ENCODE measurements at places on chromosomes 2 and 18.

DNA sequence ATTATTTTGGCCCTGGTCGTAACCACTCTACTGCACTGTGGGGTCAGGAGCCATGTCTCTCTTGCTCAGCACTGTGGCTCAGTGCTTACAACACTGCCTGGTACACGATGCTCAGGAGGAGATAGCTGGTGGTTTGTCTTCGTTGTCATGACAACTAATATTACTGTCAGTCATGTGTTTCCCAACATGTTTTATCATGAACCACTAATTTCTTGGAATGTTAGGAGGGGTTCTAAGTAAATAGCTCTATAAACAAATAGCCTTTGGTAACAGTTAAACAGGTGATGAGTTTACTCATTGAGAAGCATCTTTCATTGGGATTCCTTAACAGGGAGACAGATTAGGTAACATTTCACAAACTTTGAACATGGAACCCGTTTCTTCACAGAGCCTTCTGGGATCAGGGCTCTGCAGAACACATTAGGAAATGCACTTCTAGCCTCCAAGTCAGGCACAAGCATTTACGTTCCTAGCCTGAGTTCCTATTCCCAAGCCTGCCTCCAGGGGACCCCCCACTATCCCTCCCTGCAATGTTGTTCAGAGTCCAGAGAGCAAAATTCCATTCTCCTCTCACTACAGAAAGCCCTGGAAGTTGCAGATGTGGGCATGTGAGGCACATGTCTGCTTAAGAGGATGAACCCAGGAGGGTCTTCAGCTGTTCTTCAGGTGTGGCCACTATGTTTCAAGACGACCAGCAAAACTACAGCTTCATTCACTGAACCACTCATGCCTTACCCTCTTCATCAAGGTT is 6.4 kb upstream of the RBM44 start:
- no peak for DNase-seq

DNA sequence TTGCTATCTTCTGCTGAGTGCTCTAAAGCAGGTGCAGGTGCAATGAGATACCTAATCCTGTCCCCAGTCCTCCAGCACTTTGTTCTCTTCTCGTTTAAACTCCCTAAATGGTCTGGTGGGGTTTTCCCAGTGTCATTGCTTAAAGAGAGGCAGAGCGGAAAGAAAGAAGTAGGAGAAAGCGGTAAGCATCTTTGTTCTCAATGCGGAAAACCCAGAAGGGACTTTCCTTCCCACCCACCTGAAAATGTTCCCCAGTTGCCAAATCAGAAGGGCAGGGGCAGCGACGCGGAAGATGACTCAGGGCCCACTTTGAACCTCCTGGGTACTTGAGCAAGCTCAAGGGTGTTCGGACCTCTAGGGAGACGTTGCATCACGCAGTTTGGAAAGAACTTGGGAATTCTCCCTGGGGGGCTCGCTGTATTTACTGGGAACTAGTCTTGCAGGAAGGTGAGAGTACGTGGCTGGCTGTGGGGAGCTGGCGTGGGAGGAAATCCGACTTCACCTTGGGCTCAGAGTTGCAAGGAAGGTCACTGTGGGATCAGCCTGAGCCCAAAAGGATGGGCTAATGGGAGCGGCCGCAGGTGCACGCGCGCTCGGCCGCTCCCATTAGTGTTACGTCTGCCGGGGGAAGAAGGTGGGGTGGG is 589 bp upstream of the SGPP2 start:
- DNase-seq, result no peak

DNA sequence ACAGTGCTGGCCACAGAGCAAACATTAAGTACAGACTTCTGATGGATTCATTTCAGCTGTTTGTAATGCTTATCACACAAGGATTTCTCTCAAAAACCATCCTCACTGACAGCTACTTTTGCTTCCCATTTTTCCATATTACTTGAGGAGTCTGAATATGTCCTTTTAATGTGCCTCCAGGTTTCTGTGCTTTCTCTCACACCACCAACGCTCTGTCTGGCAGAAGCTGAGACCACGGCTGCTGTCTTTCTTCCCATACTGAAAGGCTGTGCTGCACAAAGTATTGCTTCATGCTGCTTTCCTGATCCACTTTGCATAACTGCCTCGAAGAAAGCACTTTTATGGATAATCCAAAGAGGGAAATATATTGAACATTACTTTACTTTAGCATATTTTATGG is 312.1 kb upstream of the ZEB2 start:
- no peak for DNase-seq

DNA sequence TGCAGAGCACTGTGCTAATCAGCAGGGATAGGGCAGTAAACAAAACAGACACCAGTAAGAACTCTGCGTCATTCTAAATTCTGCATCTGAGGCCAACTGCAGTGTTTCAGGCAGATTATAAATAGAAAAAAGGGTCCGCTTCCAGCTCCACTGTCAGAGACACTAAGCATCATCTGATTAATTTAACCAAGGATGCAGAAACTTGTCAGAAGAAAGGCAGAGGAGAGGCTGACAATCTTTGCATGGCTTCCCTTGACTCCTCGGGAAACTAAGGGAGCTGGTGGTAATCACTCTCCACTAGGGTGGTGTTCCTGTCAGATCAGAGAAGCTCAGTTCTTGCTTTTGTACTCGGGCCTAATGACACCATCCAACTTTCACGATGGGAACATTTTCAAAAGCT is 123.5 kb downstream of the DNAH6 start:
- no peak for DNase-seq

DNA sequence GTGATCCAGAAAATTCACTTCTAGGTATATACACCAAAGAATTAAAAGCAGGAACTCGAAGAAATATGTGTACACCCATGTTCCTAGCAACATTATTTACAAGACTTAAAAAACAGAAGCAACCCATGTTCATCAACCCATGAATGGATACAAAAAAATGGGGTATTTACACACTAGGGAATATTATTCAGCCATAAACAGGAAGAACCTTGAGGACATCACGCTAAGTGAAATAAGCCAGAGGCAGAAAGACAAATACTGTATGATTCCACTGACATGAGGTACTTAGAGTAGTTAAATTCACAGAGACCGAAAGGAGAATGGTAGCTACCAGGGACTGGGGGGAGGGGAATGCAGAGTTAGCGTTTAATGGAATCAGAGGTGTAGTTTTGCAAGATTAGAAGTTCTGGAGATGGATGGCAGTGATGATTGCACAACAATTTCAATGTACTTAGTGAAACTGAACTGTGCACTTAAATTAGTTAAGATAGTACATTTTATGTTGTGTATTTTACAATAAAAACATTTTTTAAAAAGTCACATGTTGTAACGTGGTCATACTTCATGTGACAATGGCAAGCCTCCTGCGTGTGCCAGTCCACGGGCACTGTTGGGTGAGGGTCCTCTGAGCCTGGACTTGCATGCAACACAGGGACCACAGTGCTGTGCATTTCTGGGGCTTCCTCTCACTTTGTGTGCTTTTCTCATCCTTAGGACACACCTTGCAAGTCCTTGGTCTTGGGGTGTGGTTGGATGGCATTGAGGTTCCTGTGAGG is 206.1 kb upstream of the HDAC4 start:
- DNase-seq, result no peak

- no peak for DNase-seq
Measured at GRCh38 chr2:47264143-47264542, 109.0 kb upstream of the STPG4 start.

DNA sequence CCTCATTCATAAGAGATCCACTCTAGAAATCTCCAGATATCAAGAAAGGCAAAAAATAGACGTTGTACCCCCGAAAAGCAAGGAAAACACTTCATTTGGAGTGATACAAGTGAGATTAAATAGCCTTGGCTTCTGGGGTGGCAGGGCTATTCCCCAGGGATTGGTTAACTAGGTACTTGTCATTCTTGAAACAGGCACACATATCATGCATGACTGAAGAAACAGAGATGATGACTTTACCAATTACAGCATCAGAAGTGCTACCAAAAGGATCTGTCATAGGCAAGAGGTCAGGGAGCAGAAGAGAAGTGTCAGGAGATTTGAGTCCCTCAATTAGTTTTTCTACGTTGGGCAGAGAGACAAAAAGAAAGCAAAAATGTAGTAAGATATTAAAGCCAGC is 45.2 kb upstream of the NFU1 start:
- no peak for DNase-seq

DNA sequence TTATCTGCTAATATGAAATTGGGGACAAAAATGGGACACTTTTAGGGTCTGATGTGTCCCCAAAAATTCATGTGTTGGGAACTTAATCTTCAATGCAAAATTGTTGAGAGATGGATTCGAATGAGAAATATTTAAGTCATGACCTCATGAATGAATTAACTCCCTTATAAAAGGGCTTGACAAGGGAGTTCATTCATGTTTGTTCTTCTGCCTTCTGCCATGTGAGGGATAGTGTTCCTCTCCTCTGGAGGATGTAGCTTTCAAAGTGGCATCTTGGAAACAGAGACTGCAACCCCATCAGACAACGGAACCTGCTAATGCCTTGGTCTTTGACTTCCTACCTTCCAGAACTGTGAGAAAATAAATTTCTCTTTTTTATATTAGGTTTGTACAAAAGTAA is 89.2 kb upstream of the LINC00305 start:
- DNase-seq, result no peak

GRCh38 chr18:48142994-48143393 is 212.5 kb upstream of the SMAD2 start:
- no peak for DNase-seq

DNA sequence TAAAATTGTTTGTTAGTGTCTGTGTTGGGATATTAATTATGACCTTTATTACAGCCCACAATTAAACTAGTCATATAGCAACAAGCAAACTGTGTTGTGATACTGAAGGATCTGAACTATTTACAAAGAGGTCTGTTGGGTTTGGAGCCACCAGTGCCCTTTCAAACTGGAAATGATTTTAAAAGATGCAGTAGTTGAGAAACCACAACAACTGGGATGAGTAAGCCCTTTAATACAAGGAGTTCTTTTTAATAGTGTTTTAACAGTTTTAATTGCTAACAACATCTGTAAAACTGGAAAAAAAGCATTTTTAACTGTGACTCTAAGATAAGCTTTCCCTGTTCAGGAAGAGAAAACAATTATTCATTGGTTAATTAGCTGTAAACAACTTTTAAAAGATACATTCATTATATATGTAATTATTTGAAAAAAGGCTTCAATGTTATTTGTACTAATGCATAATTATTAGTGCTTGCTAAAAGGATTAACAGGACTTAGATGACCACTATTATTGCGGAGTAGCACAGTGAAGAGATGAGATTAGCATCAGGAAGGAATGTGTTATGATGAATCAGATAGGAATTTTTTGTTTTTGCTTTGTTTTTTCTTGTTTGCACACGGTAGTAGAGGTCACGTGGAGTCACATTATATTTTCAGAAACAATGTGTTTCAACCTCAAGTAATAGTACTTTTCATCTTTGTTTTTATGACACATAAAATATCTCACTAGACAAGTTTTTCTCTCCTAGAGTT is 392.7 kb upstream of the FANCL start:
- no peak for DNase-seq

- no peak for DNase-seq
Measured at GRCh38 chr2:47315475-47315874, 87.5 kb upstream of the MSH2 start.

- DNase-seq, result no peak
Measured at GRCh38 chr2:178819992-178820391, 12.8 kb upstream of the TTN start.

- DNase-seq, result no peak
Measured at GRCh38 chr2:96737251-96737650, 2.6 kb downstream of the LMAN2L start.

DNA sequence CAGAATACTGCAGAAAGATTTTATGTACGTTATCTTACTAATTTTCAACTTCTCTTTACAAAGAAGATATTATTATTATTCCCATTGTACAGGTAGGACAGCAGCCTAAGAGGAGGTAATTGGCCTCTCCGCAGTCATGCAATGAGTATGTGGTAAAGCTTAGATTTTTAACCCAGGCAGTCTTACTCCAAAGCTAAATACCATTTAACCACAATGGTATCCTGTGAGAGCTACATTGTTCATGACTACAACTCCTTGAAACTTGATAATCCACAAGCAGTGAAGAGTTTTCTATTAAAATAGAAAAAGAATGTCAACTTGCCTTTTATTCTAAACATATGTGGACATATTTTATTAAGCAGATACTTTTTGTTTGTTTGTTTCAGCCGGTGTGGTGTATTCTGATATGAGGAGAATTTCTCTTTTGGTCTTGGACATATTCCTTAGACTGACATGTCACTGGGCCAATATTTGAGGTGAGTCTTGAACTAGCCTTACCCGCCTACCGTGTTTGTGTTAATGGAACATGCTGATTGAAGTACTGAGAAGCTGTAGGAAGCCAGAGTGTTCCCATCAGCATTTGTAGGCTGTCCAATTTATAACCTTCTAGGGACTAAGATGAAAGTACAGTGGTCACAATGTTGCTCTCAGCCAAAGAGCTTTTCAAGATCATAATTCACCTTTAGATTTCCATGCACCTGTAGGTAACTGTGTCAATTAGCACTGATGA is 293.9 kb upstream of the DCC start:
- no peak for DNase-seq

Data from NCI-H460 (cell line).